ENCODE measurements at places on chromosomes 13 and 19.

DNA sequence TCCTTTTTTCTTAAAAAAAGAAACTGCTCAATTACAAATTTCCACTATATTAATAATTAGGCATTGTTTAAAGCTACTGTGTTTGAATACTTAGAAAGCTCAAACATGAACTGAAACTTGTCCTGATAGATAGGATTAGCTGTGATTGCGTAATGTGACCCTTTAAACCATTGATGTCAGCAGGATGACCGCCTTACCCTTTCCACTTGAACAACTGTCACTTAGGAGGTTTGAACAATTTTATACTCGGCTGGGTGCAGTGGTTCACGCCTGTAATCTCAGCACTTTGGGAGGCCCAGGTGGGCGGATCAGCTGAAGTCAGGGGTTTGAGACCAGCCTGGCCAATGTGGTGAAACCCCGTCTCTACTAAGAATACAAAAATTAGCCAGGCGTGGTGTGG lies 2.9 kb downstream of the LAMP1 start:
- no peak for DNase-seq

- DNase-seq, result no peak
Observed at GRCh38 chr19:20969498-20969897, 46.4 kb downstream of the ZNF85 start.

DNA sequence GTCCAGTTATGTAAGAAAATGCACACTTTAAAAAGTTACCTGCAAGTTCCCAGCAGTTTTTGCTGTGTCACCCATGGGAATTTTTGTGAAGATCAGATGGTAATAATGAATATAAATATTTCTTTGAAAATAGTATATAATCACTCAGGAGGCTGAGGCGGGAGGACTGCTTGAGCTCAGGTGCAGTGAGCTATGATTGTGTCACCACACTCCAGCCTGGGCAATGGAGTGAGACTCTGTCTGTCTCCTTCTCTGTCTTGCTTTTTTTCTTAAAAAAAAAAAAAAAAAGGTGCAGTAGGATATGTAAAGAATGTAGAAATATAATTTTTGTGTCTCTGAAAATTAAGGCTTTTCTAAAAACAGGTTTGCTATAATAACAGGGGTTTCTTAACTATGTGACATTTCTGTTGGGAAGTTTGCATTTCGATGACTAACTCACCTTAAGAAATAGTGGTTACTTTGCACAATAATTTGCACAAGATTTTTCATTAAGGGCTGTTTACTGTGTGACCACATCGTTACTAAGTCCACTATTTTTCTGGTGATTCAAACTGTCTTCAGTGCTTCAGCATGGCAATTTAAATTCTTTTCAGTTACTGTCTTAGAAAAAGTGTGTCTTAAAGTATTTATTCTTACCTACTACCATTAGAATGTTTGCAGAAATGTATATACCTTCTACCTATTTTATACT lies 37.3 kb downstream of the DNAJC3 start:
- DNase-seq, result no peak

DNA sequence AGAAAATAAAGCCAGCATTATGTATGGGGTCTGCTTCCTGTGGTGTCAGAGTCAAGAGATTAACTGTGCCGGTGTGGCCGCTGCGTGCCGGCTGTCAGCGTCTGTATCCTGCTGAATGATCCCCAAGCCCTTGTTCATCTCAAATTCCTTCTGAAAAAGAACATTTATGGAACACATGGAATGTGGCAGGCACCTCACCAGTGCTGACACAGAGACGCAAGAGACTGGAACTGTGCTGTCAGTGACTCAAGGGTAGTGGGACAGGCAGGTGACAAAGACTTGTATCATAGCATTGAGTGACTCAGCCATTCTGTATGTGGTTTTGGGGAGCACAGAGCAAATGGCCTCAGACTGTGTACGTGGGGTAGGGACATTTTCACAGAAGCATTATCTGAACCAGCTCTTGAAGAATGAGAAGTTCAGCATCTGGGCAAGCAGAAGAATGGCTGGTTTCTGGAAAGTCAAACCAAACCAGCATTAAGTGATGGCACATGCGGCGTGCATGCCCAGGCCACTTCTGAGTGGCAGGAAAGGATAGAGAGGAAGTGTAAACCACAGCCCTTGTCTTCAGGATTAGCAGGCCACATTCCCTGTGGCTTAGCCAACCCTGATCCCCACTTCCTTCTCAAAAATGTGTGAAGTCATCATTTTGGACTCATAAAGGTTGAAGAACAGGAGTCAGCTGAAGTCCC lies 54.0 kb upstream of the IRS2 start:
- no peak for DNase-seq

- DNase-seq, result no peak
Observed at GRCh38 chr13:73829416-73829815, 304.8 kb downstream of the KLF12 start.

GRCh38 chr19:13095393-13095784 lies 7.3 kb downstream of the LYL1 start:
- no peak for DNase-seq

- peak; percentile 97 for DNase-seq
Observed at GRCh38 chr19:58386576-58387337, at the start of gene RPS5. Gene RPS5, plus strand, starts transcription at chr19:58387269. Its CDS starts 869 bp downstream, at chr19:58388138.

DNA sequence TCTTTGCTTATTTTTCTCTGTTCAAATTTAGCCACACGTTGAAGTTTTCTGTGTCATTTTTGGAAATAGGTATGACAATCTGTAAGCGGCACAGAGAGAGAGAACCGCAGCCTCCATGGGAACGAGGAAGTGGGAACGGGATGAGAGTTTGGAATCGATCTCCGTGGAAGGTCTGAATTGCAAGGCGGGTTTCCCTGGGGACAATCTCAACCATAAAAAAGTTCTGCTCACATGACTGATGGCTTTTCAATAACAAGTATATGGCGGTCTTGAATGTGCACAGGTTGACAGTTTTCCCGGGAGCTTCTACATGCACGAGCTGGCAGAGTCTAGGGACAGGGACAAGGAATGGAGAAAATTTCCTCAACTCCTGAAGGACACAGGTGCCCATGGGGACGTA lies 90.9 kb downstream of the INSR start:
- no peak for DNase-seq

All from Calu3 (cell line).